ENCODE measurements at places on chromosomes 5 and 9.

DNA sequence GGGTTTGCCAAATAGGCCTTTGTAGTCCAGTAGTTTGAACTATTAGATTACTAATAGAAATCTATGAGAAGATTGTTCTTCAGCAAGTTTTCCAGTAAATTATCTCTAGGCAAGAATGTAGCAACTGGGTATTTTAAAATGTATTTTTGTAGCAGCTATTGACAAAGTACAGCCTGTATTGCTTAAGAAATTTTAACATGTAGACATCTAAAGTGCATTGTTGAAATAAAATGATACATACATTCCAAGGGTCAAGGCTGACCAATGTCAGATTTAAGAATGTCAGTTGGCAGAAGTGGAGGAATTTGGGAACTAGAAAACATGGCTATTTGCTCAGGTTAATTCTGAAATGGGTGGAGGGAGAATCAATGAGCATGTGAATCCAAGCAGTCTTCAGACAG, 57.5 kb upstream of the ZSWIM6 start:
- no peak for DNase-seq

DNA sequence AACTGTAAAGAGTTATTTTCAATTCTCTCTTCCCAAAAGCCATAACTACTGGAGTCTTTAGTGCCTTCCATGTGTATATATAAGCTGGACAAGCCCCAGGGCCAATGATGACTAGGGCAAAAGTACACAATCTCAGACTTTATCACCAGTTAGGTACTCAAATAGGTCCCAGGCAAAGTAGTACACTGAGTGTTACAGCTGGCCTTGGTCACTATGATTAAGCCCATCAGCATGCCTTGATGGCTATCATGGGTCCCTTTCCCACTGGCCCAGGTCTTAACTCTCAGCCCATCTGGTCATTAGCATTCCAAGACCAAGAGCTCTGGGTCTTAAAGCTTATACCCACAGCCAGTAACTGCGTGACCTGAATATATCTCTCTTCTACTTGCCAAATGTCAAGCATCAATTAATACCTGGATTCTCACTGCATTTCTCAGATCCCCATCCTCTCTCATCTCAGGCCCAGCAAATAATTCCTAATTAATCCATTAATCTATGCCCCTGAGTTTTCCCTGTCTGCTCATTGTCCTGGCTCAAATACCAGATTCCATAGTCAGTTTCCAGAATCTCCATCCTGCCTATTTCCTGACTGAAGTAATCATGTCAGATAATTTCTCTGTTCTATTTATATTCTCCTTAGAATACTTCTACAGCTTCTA, 62.3 kb downstream of the NR6A1 start:
- DNase-seq: peak; percentile 52

DNA sequence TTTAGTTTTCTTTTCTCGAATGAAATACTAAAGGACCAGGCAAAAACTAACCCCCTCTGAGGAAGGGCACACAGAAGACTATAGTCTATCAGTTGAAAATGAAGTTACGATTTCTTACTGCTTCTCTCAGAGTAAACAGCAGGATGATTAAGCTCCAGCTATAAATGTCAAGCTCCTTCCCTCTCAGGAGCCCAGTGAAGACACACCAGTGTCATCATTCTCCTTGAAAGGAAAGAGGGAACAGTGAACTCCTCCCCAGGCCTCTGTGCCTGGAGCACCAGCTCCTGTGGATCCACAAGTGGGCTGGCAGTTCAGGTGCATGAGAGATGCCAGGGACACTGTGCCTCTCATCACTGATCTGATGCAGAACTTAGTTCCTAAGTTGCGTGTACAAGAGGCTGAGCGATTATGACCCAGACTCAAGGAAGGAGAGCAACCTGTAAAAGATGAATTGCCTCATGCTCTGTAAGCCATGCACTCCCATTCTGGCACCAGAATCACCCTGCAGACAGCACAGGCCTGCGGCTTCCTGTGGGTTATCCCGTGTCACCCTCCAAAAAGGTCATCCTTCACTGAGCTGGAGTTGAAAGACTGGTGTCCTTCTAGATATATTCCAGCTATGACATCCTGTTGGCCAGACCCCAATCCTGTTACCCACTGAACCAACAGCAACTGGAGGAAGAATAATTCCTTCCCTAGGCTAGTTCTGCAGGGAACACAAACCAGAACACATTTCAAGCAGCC, 394.0 kb downstream of the SEMA5A start:
- no peak for DNase-seq

DNA sequence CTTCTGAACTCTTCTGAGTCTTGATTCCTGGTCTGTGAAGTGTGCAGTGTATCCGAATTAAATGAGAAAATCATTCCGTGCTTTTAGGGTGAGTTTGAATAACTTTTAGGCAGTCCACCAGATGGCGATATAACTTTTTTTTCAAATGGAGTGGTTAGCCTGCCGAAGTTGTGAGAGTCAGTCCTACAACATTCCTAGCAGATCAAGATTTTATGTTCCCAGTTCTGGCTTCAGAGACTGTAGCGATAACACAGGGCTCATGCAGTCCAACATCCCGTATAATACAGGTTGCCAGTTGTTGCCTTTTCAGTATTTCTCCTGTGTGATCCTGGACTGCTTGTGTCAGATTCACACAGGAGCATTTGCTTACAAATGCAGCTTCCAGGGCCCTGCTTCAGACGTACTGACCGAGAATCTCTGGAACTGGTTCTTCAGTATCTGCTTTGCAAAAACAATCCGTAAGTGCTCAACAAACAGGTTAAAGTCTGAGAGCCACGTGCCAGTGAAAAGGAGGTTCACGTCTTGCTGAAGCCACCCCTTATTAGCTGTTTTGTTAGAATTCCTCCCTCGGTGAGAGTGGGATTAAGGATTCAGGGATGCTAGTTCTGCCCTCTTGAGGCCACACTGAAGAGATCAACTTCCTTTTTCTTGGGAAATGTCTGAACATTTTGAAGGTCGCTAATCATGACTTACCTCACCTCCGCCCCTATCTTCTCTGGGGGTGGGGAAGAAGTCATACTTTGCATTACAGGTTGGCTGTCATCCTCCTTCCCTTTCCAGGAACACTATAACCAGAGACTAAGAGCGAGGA, 22.8 kb downstream of the SMIM3 start:
- peak; percentile 43 for DNase-seq

- no peak for DNase-seq
These were observed 153.8 kb upstream of the RASA1 start for GRCh38 chr5:87113861-87114260.

DNA sequence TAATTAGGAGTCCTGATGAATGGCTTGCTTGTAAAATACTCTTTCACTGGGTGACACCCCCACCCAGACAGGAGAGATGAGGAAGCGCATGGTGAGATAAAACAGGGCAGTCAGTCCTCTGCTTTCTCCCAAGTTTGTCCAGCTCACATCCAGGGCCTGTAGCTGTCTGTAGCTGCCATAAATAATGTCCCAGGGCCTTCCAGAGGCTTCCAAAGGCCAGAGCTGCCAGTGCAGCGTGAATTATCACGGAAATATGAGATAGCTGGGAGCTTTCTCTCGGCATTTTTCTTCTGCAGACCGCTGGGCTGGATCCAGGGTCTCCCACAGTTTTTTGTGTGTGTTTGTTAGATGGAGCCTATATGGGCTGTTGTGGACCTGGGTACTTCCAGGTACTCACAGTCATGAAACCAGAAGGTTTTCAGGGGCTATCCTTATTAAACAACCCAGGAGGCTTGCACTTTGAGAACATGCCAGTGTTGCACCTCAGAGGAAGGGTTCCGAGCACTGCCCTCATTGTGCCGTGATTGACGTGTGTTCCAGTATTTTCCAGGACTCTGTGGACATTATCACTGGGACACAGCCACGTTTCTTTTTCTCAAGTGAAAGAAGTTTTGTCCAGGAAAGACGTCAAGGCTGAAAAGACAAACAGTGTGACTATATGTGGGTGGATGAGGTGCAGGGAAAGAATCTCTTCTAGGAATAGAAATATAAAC, 117.5 kb downstream of the FGF1 start:
- DNase-seq: no peak

Data from GM04504 (cell line).